Neural crest cell (in vitro differentiated cells): ENCODE measurements at places on chromosomes 3 and 15. TPM values are rescaled to one million over a fixed set of nuclear protein-coding genes. Genes with fewer than 3 reads are reported as not detected.

DNA sequence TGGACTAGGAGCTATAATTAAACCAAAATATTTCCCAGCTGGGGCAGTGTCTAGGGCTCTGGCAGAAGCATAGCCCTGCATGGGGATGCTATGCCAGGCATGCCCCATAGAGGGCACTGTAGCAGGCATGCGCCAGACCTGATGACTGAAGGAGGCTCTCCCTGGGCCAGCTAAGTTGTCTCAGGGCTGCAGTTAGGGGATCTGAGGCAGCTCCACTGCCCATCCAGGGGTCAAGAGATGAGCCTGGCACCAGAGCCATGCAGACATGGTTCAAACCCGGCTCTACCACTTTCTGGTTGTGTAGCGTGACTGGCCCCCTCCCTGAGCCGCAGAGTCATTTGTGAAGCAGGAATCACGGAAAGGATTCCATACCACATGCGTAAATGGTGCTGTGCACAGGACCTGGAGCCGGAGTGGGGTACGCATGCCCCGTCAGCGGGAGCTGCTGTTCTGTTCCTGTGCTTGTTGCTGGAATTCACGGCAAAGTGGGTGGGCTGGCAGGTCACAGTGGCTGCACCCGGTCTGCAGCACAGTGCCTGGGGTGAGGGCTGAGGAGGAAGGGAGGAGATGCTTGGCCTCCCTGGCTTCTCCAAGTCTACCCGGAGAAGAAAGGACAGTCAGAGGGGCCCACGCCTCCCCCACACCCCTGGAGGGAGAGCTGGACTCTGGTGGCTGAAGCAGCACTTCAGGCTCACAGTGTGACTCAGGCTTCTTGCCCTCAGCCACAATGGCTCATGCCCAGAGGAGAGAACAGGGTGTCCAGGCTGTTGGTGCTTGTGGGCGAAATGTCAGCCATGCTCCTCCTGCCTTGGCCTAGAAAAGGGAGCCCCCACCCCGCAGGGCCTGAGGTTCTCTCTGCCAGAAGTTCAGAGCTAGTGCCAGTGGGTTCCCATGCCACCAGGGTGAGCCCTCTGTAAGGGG, 43.1 kb downstream of the DNASE1L3 start:
- peak; percentile 66 for DNase-seq

DNA sequence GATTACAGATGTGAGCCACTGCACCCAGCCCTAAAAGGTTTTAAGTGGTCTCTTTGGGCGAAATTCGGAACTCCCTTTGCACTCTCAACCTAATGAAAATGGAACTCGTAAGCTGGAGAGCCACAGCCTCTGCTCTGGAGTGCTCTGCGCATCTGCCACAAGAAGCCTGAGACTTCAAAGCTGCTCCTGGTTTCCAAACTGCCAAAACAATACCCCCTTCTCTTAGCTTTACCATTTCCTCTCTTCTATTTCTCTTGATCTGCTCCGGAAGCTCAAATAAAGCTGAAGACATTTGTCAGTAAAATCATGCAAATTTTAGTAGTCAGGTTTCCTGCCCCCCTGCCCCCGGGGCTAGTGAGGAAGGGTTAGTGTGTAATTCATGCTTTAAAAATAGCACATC, 312.7 kb downstream of the MFSD1 start:
- DNase-seq = no peak

DNA sequence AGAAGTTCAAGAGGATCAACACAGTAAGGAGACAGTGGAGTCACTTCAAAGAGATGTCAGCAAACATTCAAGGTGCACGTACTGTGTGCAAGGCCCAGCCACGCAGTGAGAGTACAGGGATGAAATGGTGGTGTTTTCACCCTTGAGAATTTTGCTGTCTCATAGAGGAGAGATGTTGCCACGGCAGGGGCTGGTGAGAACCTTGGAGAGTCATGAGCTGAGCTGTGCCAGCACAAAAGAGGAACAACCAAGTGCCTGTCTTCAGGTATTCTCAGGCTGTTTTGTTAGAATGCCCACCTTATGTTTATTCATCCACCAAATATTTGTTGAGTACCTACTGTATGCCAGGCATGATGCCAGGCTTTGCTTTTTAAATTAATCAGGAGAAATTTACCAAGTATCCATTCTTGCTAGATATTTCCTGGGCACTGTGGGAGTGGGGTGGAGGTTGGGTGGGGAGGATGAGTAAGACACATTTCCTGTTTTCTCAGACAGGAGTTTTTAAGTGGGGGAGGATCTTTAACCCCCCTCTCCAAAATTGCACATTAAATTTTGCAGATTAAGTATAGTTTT, 72.6 kb downstream of the SLC6A11 start:
- no peak for DNase-seq

DNA sequence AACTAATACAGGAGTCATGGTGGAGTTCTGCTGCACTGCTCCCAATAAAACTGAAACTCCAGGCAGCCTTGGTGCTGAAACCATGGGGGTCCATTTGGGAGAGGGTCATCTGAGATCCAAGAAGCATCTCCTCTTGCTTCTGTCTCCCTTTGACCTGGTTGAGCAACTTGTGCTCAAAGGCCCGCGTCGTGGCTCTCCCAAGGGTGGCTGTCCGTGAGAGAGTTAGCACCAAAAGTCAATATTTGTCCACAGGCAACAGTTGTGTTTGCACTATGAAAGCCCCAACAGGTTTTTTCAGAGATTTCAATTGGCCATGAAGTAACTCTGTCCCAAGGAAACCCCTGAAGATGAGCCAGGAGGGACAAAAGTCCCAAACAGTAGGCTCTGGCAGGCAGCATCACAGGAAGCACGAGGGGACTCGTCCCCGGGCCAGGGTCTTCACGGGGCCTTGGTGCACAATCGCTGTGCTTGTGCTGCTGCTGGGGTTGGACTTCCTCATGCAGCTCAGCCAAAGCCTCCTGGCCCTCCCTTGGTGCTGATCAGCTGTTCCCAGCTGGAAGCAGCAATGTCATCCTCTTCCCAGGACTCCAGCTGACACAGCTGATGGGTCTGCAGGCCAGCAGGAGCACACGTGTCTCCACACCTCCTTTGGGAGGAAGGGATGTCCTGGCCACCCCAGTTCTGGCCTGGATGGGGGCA, 39.4 kb upstream of the WNT5A start:
- no peak for DNase-seq

Gene PRKCD
- 10.8 and 11.9 TPM in 2 replicates for total RNA-seq

Gene DPPA2
- total RNA-seq = 0.86 and 1.1 TPM in 2 replicates
